ENCODE measurements at places on chromosomes 11 and 22.

DNA sequence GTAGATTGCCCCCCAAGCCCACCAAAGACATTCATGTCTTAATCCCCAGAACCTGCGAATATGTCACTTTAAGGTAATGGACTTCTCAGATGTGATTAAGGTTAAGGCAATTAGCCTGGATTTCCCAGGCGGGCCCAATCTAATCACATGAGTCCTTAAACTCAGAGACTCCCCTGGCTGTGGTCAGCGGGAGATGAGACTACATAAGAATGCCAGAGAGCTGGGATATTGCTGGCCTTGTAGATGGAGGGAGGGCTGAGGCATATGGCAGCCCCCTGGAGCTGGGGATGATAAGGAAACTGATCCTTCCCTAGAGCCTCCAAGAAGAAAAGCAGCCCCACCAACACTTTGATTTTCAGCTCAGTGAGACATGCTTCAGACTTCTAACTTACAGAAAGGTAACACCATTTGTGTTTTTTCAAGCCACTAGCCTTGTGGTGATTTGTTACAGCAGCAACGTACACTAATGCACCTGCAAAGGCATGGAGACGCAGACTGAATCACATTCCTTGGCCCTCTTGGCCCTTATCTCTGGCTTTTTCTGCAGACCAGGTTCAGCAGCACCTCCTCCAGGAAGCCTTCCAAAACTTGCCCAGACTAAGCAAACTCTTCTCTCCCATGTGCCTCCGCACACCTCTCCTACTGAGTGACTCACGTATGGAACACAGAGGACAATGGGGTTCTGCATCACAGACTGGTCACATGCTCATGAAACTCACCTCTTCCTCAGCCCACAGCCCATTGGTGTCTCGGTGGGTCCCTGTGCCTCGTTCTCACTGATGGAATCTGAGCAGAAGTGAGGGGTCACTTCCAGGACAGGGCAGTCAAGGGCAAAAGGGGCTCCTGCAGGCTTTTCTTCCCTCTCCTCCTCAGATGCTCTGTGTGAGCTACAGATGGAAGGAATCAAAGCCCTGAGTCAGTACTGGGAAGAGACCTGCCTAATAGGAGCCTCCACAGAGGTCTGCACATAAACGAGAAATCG lies 86.3 kb upstream of the HMGXB4 start:
- no peak for DNase-seq

GRCh38 chr11:1835671-1836010 lies 851 bp downstream of the SYT8 start:
- no peak for DNase-seq

DNA sequence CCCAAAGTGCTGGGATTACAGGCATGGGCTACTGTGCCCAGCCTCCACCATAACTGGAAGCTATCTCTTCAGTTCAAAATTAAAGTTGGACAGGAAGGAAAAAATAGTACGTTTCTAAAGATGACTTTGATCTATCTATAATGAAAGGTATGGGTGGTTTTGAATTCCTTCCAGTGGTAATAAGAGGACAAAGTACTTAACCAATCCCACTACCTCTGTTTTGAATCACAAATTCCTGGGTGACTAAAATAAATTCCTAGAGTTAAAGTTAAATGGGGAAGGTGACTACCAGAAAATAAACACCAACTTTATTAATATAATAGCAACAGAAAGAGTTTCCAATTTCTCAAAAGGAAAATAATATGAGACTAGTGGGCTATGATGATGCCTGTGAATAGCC lies 9.1 kb downstream of the PHF5A start:
- DNase-seq = no peak

- no peak for DNase-seq
Observed at GRCh38 chr11:10864688-10865087, 6.8 kb upstream of the ZBED5 start.

GRCh38 chr22:43227239-43227630 lies 40.3 kb upstream of the TTLL12 start:
- no peak for DNase-seq

DNA sequence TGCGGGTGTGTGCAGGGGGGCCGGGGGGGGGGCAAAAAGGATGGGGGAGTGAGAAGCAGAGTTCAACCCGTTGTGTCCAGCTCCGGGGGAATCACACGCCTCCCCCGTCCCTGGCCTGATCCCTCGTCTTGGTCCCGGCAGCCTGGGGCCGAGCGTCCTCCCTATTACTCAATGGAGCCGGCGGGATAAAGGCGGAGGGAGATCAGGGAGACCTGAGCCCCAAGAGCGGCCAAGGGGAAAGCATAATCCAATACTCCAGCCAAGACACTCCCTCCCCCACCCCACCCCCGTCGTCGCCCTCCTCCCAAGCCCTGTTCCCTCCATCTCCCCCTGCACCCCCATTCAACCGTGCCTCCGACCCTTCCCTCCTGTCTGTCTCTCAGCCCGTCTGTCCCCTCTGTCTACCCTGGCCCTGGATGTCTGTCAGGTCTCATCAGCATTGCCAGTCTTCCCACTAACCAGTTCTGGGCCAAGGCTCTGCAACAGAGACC lies 2.6 kb downstream of the PHOX2A start:
- no peak for DNase-seq

DNA sequence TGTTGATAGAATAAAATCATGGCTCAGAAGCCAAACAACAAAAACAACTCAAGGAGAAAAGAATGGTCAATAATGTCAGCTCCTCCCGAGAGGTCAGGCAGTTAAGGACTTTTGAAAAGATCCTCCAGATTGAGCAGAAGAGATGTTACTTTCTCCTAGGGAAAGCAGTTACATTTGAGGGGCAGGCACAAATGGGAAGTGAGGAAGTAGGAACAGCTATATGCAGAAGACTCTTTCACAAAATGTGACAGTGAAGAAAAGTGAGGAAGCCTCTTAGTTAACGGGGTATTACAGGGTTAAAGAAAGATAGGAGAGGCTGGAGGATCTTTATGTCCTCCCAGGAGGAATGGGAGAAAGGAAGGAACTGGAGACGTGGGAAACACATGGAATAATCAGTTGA lies 3.4 kb downstream of the DCHS1 start:
- peak; percentile 20 for DNase-seq

GRCh38 chr22:44261861-44262595 lies 50.7 kb downstream of the SHISAL1 start:
- no peak for DNase-seq

All from inflammatory macrophage treated with lipopolysaccharide for 4 hours (primary cell).